ENCODE measurements at places on chromosomes 12 and 14.

DNA sequence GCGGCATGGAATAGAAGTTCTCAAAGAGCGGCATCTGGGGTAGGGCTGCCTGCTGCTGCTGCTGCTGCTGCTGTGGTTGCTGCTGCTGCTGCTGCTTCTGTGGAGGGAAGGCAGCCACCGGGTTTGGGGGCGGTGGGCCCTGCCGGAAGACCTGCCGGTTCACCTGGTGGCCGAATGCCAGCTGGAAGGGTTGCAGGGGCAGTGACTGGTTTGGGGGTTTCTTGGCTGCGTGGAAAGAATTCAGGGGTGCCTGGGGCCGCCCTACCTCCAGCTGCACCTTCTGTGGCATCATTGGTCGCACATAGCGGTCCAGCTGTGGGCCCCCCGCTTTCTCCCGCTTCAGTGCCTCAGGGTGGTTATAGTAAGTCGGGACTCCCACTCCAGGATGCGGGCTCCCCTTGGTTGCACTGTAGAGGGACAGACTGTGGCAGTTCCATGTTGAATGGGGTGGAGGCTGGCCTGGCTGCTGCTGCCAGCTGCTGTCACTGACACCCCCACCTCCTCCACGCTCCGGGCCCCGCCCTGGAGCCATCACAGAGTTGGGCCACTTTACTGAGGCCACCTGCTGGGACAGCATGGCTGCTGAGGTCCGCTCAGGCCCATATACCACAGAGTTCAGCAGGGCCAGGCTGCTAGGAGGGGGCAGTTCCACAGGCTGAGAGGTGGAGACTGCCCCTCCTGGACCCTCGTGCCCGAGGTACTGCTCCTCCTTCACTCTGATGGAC is 25.2 kb upstream of the PNMA1 start:
- no peak for DNase-seq

DNA sequence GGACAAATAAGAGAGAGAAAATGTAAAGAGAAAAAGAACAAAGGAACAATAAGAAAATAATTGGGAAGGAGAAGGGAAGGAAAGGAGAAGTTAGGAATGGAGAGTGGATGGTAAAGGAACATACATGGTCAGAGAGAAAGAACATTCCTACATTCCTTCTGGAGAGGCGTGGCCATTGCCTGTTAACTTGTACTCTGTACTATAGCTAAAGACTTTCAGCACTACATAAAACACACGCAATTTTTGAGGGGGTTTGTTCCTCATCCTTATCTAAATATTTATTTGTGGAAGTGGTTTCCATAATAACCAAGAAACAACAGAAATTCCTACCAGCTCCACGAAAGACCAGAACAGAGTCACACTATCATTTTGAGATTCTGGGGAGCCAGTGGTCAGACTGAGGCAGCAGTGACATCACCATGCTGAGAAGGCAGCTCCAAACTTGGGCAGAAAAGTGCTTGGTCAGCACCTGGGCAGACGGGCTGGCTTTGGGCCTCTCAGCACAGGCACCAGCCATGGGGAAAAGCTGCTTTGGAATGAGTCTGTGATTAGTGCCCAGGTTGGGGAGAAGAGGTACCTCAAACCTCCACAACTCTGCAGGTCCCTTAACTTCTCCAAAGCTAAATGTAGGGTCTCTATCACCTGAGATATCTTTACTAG is 125.9 kb upstream of the NTF3 start:
- no peak for DNase-seq

- no peak for DNase-seq
Measured at GRCh38 chr12:91883811-91884210, 261.8 kb downstream of the BTG1 start.

DNA sequence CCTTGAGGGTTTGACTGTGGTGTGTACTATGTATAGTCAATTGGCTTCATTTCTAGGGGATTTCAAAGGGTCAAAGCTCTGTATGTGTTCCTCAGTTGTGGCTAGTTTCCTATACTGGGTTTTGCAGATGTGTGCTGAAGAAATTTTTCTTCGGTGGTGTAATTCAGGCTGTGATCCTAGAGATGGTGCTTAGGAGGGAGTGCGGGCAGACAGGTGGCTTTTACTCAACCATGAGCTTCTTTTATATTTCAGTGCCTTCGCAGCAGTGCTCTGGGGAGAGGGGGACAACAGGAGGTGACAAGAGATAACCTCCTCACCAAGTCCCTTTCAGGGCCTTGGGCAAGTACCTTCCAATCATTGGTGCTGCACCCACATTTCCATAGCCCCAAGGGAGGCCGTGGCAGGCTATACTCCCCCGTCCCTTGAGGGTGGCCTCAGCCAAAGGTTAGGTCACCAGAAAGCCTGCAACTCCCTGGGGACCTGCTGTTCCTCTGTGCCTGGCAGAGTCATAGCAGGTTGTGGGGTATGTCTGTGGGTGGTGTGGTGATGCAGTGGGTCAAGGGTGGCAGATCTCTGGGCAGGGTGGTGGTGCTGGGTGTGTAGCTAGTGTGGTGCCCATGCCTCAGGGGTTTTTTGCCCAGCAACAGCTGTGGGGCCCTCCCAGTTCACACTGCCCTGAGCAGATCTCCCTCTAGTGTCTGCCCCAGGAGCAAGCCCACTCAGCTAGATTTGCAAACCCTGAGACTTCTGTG is 37.0 kb upstream of the TMX1 start:
- DNase-seq = no peak

DNA sequence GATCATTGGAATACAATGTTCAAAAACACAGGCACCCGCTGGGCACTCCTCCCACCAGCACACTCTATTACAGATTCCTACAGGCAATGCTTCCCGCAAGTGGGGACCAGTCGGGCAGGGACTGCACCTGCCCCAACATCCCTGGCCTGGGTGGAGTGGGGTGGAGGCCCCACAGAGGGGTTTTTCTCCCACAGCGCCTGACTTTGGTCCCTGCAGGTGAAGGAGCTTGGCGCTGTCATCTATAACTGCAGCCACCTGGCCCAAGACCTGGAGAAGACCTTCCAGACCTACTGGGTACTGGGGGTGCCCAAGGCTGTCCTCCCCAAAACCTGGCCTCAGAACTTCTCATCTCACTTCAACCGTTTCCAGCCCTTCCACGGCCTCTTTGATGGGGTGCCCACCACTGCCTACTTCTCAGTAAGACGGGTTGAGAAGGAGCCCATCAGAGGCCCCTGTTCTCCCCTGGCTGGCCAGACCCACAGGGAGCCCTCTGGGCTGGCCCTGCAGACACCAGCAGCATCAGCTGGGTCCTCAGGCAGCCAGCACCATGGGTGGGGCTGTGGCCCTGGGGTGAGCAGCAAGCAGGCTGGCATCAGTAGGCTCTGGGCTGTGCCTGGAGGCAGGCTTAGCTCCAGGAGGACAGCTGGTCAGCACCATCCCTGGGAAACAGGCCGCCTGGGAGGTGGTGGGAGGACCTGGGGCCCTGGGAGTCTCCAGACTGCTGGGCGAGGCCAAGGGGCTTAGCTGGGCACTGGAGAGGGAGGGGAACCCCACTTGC is 6.0 kb downstream of the PLD4 start:
- no peak for DNase-seq

Measured in neuronal stem cell (in vitro differentiated cells).